ENCODE measurements at places on chromosomes 6 and 20.

GRCh38 chr6:147759093-147759492 lies 250.6 kb downstream of the SAMD5 start:
- DNase-seq, result no peak

DNA sequence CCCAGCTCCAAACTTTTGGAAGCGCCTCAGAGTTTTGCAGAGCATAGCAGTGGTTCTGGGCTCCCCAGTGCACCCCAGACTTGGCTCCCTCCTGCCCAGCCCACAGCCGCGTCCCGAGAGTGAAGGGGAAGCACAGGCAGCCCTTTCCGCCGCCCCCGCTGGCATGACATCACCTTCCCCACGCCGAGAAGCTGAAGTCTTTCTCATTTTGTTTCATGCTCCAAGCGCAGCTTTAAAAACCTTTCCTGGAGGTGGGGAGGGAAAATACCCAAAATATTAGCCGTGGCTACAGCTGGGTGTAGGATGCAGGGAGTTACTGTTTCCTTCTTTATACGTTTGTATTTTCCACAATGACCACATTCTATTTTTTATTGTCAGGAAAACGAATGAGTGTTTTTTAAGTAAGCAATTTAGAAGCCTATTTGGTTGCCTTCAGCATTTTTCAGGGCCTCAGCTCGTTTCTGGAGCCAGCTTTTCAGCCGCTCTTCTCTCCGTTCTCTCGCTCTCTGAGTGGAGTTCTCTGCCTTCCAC lies 72.9 kb downstream of the SNX5 start:
- no peak for DNase-seq

DNA sequence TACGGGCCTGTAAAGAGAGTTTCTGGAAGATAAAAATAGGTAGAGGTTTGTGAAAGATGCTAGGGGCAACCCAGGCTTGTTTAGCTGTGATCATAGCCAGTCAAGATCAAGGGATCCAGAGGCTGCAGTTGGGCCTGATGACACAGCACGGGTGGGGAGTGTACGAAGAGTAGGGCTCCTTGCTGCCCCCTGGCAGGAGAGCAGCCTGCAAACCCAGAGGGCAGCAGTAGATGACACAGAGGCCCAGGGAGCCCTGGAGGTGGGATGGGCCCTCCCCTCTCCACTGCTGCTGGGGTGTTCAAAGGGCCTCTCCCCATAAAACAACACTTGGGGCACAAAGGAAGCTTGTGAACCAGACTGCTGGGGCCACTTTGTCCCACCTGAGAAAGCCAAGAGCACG lies 47.2 kb downstream of the VEGFA start:
- no peak for DNase-seq

- no peak for DNase-seq
Observed at GRCh38 chr6:111631903-111632460, 26.3 kb upstream of the TRAF3IP2 start.

DNA sequence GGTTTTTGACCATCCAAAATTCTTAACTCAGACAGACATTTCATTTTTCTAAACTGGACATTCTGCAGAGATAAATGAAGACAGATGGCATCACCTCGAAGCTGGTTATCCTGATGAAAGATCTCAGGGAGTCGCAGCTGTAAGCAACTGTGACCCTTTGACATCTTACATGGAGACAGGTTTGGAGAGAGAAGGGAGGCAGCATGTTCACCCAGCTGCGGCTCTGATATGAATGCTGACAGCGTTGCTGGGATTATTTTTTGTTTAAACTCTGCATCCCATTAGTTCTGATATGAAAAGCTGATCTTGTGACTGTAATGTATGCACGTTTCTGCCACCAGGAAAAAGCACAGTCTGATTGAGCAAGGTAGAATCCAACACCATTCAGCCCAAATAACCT lies 89.4 kb downstream of the C6orf118 start:
- DNase-seq, result no peak

- DNase-seq, result no peak
Observed at GRCh38 chr6:34129753-34130152, 16.1 kb downstream of the GRM4 start.

GRCh38 chr6:1461736-1462135 lies 72.4 kb downstream of the FOXF2 start:
- DNase-seq, result no peak
